Mesangial cell (primary cell): ENCODE measurements at places on chromosomes 12 and 14. TPM values are rescaled to one million over a fixed set of nuclear protein-coding genes. Genes with fewer than 3 reads are reported as not detected.

TPH2 gene
- total RNA-seq = not detected in 2 replicates

P2RX2 gene
- not detected in 2 replicates for total RNA-seq

KCNK13 gene
- not detected in 2 replicates for total RNA-seq

SMOC1 gene
- total RNA-seq = 0.13 and 0.16 TPM in 2 replicates

PRR13 gene
- 82.9 and 105 TPM in 2 replicates for total RNA-seq

ZDHHC22 gene
- total RNA-seq = not detected in 2 replicates

GLT1D1 gene
- total RNA-seq = 0.16 and 0.38 TPM in 2 replicates

RND1 gene
- total RNA-seq = 0.33 TPM in 1 of 2 replicates, not detected in the other

TMEM233 gene
- 0.16 and 0.25 TPM in 2 replicates for total RNA-seq

PDZRN4 gene
- total RNA-seq = 0.13 TPM in 1 of 2 replicates, not detected in the other

ADGRD1 gene
- 1.6 TPM in 1 of 2 replicates, not detected in the other for total RNA-seq

ABHD12B gene
- 0.51 TPM in 1 of 2 replicates, not detected in the other for total RNA-seq

SLC39A5 gene
- total RNA-seq = not detected in 2 replicates

CRACR2A gene
- total RNA-seq = 1.8 and 8.1 TPM in 2 replicates

OTOGL gene
- under 0.01 TPM in 1 of 2 replicates, not detected in the other for total RNA-seq

ARHGEF25 gene
- total RNA-seq = 5.4 and 6.1 TPM in 2 replicates

PPFIA2 gene
- total RNA-seq = 0.16 and 0.51 TPM in 2 replicates

TAS2R46 gene
- 0.38 TPM in 1 of 2 replicates, not detected in the other for total RNA-seq

NRL gene
- 3.4 and 3.5 TPM in 2 replicates for total RNA-seq

DDX54 gene
- total RNA-seq = 48.8 and 64.0 TPM in 2 replicates

NEUROD4 gene
- total RNA-seq = not detected in 2 replicates

INHBC gene
- not detected in 2 replicates for total RNA-seq

GAS2L3 gene
- total RNA-seq = 6.0 and 20.5 TPM in 2 replicates

AKAP3 gene
- total RNA-seq = 0.13 and 0.98 TPM in 2 replicates

GALNT8 gene
- total RNA-seq = not detected in 2 replicates
